ENCODE measurements at places on chromosomes 6 and 20.

- DNase-seq, result no peak
These were observed 168.5 kb downstream of the MYLK4 start for GRCh38 chr6:2582268-2582667.

GRCh38 chr6:12890171-12890790, 173.7 kb downstream of the PHACTR1 start:
- DNase-seq, result peak; percentile 9

GRCh38 chr6:123953920-123954319, 150.3 kb downstream of the NKAIN2 start:
- DNase-seq, result no peak

DNA sequence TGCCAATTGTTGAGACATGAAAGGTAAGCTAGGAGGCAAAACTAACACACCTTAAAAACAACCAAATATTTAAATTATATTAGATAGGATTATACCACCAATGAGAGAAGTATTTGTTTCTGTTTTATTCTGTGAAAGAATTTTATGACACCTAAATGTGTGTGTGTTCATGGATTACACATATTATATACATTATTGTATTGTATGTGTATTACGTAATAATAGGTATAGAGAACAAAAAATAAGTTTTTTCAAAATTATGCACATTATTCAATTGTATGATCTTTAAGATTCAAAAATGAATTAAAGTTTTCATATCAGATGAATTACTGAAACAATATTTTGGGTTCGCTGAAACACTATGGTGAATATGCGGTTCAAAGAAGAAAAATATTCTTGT, 84.3 kb upstream of the FABP7 start:
- DNase-seq, result no peak

- peak; percentile 94 for DNase-seq
These were observed 32.6 kb downstream of the BMP6 start for GRCh38 chr6:7758456-7758855.

DNA sequence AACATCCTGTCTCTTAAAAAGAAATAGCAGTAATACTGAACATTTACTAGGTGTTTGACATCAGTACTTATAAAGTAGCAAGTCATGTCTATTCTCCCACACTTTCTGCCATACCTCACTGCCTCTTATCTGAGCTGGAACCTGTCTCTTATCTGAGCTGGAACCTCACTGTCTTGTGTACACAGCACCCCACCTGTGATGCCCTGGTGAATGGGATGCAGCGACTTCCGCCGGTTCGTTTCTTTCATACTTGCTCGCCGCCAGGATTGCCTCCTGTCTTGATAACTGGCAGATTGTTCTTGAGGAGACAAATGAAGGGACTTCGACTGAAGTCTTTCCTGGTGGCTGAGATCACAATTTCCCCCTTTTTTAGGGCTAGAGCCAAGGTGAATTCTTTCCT, 2.9 kb downstream of the DSN1 start:
- DNase-seq, result no peak

DNA sequence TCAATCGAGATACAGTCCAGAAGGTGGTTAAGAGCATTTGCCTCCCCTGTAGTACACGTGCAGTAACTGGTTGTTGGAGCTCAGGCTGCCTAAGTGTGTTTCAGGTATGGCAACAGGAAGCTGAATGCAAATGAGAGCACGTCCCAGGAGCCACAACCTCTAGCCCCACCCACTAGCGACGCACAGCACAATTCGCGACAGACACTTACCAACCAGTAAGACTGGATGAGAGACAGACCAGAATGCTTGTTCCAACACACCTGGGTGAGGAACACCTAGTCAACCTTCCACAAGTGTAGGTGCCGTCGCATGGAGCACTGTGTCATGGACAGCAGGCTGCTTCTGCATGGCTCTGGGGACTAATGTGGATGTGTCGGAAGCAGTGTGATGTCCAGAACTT, 7.2 kb upstream of the SERPINB1 start:
- no peak for DNase-seq

- DNase-seq, result no peak
These were observed 117.1 kb upstream of the PTPRT start for GRCh38 chr20:43306837-43307236.

- DNase-seq, result no peak
These were observed 19.5 kb upstream of the SIRT5 start for GRCh38 chr6:13554929-13555333.

GRCh38 chr6:39365281-39366074, 43.0 kb upstream of the KCNK16 start:
- peak; percentile 59 for DNase-seq

- no peak for DNase-seq
These were observed 21.3 kb downstream of the ZNF831 start for GRCh38 chr20:59184880-59185447.

GRCh38 chr20:45873409-45874103, 7.5 kb upstream of the ZSWIM1 start:
- DNase-seq, result no peak

GRCh38 chr6:84019141-84019841, 14.3 kb upstream of the MRAP2 start:
- DNase-seq, result no peak

GRCh38 chr6:169074526-169074925, 179.1 kb downstream of the THBS2 start:
- DNase-seq, result peak; percentile 40

DNA sequence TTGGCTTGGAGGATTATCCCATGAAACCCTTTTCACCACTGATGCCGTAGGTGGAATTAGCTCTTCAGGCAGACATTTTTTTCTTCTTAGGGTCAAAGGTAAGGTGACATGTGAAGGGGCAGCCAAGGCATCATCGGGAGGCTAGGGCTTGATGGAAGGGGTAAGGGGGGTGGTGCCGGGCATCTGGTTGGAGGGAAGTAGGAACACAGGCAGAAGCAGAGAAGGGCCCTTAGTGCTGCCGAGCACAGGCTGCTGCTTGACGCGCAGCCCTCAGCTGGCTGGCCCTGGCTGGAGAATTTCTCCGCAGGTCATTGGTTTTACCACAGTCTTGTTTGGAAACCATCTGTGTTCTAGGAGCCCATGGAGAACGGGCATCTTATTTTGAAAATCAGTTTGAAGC, 54.7 kb downstream of the TRAF3IP2 start:
- DNase-seq, result no peak

DNA sequence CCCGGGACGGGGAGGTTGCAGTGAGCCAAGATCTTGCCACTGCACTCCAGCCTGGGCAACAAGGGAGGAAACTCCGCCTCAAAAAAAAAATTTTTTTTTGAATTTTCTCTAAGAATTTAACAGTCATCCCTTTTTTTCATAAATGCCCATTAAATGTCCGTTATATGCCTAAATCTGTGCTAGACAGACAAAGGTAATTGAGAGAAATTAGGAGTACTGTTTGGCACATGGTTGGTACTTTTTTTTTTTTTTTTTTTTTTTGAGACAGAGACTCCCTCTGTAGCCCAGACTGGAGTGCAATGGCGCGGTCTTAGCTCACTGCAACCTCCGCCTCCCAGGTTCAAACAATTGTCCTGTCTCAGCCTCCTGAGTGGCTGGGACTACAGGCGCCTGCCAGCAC, 1.7 kb downstream of the PCMT1 start:
- DNase-seq, result no peak

DNA sequence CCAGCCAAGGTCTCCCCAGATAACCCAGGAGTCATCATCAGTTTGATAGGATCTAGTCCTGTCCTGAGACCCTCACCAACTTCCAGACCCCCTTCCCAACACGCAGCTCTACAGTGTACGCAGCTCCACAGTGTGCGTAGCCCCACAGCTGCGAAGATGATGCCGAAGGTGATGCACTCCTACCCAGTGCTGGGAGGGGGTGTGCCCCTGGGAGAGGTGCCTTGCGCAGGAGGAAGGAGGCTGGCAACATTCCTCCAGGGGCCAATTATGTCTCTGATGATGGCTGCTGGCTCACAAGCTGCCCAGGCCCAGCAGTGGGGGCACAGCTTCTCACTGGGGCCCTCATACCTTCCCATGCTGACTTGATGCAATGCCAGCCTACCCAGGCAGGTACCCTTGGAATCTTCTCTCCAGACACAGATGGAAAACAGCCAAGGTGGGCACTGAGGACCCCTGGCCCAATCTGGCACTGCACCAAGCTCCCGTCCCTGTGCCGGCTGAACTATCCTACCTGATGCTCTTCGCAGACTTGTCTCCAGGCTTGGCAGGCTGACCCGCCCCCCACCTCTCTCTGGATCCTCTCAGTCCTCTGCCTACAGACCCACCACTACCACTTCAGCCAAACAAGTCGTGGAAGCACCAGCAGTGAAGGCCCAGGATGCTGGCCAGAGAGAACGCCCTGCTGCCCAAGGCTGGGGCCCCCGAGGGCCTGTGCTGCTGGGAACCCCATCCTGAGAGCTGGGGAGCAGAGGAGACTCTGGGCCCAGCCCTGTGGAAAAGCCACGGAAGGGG, 1.4 kb downstream of the ZNF512B start:
- no peak for DNase-seq

- no peak for DNase-seq
These were observed 153.6 kb downstream of the VEGFA start for GRCh38 chr6:43923376-43924221.

DNA sequence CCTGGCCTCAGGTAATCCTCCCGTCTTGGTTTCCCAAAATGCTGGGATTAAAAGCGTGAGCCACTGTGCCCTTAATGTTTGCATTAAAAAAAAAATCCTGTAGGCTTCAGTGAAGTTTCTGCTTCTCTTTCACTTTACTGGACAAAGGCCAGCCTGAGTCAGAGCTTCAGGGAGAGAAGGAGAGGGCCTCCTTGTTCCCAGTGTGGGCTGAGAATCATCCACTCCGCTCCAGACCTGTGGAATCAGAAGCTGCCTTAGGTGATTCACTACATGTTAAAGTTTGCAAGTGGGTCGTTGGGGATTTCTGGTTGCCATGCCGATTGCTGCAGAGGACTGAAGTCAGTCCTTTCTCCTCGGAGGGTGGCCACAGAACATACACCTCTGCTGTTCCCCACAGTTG, 113.3 kb upstream of the EEF1E1 start:
- DNase-seq, result peak; percentile 60

DNA sequence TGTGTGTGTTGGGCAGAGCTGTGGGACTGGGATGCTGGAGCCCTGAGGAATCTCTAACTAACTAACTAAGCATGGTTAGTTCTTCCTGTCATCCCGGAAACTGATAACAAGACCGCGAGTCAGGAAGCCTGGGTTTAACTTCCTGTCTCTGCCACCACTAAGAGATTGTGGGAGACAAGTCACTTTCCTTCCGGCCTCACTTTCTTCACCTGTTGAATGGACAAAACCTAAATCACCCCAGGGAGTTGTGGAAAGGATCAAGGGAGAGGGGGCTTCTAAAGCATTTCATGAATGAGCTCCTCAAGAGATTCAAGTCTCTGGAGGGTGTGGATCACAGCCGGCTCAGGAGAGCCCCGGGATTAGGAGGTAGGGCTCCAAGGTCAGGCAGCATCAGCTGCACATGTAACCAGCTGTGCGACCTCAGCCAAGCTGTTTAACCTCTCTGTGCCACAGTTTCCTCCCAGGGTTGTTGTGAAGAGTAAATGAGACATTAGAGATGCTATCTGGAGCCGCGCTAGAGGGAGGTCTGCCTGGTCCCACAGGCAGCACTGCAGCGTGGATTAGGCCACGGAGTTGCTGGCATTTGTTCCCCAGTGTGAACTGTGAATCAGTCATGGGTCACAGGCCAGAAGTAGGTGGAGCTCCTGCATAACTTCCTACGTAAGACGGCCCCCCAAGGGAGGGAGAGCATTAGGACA, 105.1 kb downstream of the TOX2 start:
- peak; percentile 57 for DNase-seq

DNA sequence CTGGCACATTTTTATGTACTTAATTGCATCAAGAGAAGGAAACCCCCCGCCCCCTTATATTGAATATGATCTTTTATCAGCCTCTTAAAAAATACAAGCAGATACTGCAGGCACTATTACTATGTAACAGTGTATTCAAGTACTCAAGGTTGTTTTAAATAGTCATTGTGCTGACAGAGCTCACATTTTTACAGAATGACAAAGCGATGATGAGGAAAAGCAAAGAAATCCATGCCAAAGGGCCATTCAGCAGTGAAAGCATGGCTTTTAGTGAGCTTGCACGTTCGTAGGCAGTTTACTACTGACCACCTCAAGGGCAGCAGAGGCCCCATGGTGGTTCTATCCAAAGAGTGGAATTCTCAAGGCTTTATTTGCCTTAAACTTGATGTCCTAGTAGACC, 146.8 kb downstream of the RPS12 start:
- peak; percentile 55 for DNase-seq

DNA sequence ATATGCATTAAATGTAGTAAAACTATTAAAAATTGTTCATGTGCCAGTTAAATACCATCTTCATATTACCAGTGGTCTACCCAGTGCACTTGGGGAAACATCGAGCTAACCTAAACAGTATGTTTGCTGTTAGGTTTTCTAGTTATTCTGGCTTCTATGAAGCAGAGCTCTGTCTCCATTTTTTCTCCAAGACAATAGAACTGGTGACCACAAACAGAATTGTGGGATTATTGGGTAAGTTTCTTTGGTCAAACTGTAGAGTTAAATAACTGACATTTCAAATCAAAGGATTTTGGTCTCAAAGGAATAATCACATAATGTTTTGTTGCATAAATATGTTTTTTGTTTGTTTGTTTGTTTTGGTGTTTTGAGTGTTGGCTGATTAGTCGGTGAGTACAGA, 40.5 kb upstream of the EDN3 start:
- no peak for DNase-seq

DNA sequence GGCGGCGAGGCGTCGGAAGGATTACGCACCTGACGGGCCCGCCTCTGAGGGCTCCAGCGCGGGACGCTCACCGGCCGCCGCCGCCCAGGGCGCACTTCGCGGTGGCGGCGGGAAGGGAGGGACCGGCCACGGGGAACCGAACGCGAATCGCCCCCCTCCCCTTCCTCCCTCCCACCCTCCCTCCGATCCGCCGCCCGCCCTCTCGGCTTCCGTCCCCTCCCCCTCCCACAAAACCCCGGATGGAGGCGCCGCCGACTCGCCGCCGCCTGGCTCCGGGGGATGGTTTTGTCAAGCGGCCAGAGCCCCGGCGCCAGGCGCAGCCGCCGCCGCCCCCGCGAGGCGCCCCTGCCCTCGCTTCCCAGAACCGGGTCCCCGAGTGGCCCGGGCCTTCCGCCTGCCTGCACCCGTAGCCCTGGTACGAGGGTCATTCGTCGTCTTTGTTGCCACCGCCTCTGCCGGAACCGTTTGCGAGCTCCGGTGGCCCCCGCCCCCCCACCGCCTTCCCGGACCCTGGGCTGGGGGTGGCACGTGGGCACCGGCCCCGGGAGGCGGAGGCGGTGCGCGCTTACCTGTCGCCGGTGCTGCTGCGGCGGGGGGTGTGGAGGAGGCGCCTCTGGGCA, 398 bp downstream of the ZBTB2 start:
- DNase-seq, result peak; percentile 55

DNA sequence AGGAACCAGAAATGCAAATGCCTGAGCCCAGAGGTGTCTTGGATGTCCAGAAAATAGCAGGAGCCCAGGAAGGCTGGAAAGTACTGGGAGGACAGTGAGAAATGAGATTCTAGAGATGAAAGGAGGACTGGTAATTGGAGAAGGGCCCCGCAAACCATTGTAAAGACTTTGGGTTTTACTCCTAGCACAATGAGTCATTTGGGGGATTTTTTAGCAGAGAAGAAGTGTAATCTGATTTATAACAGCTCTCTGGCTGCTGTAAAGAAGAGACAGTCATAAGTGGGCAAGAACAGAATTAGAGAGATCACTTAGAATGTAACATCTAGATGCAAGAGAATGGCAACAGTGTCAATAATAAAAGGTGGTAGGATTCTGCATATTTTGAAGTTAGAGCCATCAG, 40.2 kb downstream of the SLC35F1 start:
- no peak for DNase-seq

- DNase-seq, result no peak
These were observed 4.4 kb downstream of the STX16 start for GRCh38 chr20:58655328-58656107.

GRCh38 chr6:79422666-79423065, 114.6 kb downstream of the LCA5 start:
- no peak for DNase-seq

Measured in iris pigment epithelial cell (primary cell).